Left colon (tissue), 2 donors: ENCODE measurements at places on chromosomes 4 and X. TPM values are rescaled to one million over a fixed set of nuclear protein-coding genes. Genes with fewer than 3 reads are reported as not detected.

Gene SHISA3
- 1.9 TPM for total RNA-seq

Gene CT55
- not detected for total RNA-seq

Gene DHRSX
- total RNA-seq = 38.1 TPM

Gene FAM236D
- not detected for total RNA-seq

Gene TRMT2B
- total RNA-seq = 29.9 TPM

Gene ZNF157
- 0.17 TPM for total RNA-seq

Gene SPATA4
- total RNA-seq = not detected

Gene PDE6B
- 1.4 TPM for total RNA-seq

- DNase-seq = no peak
These were observed 105.2 kb upstream of the FRG1 start for GRCh38 chr4:189835505-189835904.

- DNase-seq = peak; percentile 3
These were observed 112.1 kb downstream of the FAM53A start for GRCh38 chr4:1572010-1572385.

- DNase-seq = no peak
These were observed 106.7 kb upstream of the BMP2K start for GRCh38 chr4:78669453-78669852.

DNA sequence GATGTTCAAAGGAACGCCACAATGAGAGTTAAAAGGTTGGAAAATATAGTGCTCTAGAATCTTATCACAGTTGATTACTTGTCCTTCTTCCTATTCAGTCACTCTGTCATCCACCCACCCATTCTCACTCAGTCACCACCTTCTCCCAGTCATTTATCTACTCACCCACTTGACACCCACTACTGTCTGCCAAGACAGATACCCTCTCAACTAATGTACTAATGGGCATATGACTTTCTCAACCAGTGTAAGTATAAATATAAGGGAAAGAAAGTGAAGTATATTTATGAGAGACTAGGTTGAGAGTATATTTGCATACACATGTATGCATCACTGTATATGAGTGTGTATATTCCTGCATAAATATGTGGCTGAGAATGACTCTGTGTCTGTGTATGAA is 20.0 kb downstream of the MID2 start:
- DNase-seq = no peak

DNA sequence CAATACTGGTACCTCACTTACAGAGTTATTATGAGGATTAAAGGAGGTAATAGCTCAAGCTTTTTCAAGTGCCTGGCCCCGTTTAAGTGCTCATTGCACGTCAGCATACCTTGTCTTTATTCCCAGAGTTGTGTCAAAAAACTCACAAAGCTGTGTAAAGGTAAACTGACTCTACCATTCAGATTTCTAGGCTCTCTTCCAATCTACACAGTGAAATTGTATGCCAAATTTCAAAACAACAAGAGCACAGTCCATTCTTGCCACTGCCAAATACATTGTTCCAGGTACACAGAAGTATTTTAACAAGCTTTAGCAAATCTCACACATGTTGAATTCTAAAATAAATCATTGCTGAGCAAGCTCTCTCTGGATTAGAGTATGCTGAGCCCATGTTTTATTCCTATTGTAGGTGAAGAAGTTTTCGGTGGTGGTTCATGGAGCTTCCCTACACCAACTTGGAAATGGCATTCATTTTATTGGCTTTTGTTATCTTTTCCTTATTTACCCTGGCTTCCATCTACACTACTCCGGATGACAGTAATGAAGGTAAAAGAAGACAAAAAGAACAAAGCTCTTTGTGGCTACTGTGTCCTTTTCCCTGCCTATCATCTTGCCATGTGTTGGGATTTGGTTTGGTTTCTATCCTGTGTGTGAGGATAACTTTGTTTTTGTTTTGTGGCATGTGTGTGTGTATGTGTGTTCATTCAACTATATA is 16.2 kb downstream of the SMIM31 start:
- DNase-seq = no peak

GRCh38 chr4:132763465-132763864 is 385.6 kb upstream of the PCDH10 start:
- no peak for DNase-seq

- no peak for DNase-seq
These were observed 202.6 kb downstream of the PCDH19 start for GRCh38 chrX:100207331-100208024.

GRCh38 chrX:122913764-122914163 is 270.3 kb upstream of the GRIA3 start:
- DNase-seq = no peak

DNA sequence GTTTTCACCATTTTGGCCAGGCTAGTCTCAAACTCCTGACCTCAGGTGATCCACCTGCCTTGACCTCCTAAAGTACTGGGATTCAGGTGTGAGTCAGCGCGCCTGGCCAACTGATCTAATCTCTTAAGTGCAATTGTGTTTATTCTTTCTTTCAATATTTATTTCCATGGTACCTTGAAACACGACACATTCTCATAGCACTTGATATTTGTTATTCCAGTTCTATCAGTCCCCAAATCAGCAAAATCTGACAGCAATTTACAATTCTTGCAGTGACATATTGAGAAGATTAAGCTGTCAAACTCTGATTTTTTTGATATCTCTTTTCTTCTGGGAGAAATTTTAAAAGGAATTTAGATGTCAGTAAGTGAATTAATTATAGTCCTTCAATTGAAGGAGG is 218.1 kb upstream of the FAT4 start:
- no peak for DNase-seq

DNA sequence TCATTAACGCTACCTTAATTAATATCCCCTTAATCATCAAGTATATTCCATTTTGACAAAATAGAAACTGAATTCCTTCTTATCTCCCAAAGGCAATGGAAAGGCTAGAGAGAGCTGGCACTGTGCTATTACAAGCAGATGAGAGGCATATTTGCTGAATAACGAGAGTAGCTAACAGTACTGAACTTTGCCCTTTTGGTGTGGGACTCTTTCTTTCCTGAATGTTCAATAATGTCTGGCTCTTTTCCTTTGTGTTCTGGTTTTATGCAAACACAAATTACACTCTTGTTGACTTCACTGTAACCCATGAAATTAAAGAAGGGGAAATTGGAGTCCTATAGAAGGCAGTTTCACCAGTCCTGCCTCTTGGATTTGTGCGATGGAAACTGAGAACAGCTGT is 63.5 kb downstream of the SHROOM3 start:
- DNase-seq = no peak

- DNase-seq = no peak
These were observed 112.9 kb downstream of the AMMECR1 start for GRCh38 chrX:110204986-110205385.

DNA sequence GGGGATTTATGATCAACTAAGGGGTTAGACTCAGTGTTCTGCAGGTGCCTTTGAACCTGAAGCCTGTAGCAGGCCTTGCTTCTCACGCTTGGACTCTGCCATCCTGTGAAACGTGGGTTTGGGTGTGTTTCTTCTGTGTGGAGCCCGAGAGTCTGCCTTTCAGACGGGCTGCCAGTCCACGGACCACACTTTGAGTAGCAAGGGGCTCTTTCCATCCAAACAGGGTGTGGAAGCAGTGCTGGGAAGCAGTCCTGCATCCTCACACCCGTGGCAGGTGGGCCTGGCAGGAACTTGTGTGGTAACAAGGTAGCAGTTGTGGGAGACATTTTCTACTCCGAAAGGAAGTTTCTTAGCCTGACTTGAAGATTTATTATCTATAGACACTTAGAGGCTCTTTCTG is 22.7 kb downstream of the RGS12 start:
- no peak for DNase-seq

- DNase-seq = no peak
These were observed 119.7 kb downstream of the PDHA2 start for GRCh38 chr4:95959633-95960032.

DNA sequence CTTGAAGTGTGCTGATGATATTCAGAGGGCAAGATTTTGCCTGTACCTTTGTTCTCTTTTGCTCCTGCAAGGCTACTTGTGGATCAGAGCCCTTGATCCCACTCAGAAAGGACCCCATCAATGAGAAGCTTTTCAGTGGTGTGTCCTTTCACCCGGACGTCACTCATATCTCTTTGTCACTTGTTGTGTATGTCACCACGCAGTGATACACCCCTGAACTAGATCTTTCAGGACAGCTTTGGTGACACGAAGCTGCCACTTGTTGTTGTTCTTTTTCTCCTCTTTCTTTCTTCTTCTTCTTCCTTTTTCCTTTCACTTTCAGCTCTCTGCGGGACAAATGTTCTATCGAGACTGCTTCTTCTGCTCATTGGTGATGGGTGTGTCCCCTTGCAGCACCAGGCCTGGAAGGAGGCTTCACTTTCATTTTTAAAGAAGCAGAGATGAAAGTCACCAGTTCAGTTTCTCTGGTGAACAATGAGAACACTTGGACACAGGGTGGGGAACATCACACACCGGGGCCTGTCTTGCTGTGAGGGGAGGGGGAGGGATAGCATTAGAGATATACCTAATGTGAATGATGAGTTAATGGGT is 83.6 kb downstream of the NBDY start:
- no peak for DNase-seq

DNA sequence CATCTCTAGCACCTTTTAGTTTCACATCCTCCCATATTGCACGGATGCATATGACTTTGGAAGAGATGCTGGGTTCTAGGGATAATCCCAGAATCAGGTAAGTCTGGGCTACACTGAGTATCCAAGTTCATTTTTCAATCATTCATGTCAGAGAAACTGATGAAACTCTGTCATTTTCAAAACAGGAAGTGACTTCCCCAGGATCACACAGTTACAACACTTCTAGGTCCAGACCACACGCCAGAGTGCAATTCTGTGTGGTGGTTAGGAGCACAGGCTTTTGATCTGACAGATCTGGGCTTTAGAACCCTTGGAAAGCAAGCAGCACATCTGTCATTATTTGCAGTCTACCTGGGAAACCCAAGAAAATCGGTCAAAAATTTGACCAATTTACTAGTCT is 52.1 kb upstream of the CDKN2AIP start:
- DNase-seq = no peak

GRCh38 chr4:113952452-113953029 is 26.9 kb downstream of the ARSJ start:
- no peak for DNase-seq

- no peak for DNase-seq
These were observed 914.9 kb upstream of the PCDH7 start for GRCh38 chr4:29805245-29805644.

DNA sequence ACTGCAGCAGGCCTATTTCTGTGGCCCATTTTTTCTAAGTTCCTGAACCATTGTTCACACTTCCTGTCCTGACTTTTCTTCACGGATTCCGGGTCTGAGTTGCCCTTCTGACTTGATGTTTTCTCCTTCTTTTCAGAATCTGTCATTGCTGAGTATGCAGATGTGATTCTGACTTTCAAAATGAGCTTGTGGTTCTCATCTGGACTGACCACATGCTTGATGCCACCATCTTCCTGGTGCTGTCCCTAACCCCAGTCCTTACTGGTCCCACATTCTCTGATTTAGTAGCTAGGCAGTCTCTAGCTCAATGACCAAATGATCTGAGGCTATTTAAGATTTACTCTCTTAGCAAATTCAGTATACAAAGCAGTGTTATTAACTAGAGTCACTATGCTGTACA is 822.3 kb upstream of the TENM3 start:
- no peak for DNase-seq
